ENCODE measurements at places on chromosomes 16 and 17.
A peak's percentile ranks its signal among the peaks of the same experiment; 100 is the strongest.

DNA sequence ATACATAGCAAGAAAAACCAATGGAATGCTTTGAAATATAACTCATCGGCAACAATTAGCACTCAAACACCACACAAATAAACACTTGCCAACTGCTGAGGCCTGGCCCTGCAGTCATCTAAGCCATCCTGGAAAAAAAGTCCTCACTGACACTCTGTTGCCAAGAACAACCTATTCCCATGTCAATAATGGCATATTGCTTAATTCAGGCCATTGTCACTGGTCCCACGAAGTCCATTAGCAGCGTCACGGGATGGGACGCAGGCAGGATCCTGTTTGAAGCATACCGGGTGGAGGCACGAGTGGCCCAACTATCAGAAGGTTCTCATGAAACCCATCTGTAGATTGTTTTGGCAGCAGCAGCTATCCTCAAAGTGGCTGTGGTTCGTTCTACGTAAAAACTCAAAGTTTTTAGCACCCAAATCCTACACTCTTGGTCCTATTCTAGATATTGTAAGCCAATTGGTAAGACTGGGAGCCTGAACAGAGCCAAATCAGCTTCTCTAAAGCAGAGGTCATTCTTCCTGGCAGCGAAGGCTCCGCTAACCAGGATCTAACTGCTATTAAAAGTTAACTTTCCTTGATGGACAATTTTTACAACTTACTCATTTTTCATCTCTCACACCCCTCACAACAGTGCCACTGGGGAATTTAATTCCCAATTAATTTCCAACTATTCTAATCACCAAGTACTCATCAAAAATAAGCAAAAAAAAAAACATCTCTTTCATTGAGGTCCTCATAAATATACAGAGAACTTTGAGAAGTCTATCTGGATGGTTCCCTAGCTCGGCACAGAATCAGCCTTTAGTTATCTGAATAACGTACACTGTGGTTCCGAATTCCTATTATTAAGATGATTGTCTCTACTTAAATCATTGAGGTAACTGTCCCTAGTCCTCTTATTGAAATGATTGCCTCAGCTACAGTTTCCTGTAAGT, 91.5 kb downstream of the ZFHX3 start:
- DNase-seq: no peak

DNA sequence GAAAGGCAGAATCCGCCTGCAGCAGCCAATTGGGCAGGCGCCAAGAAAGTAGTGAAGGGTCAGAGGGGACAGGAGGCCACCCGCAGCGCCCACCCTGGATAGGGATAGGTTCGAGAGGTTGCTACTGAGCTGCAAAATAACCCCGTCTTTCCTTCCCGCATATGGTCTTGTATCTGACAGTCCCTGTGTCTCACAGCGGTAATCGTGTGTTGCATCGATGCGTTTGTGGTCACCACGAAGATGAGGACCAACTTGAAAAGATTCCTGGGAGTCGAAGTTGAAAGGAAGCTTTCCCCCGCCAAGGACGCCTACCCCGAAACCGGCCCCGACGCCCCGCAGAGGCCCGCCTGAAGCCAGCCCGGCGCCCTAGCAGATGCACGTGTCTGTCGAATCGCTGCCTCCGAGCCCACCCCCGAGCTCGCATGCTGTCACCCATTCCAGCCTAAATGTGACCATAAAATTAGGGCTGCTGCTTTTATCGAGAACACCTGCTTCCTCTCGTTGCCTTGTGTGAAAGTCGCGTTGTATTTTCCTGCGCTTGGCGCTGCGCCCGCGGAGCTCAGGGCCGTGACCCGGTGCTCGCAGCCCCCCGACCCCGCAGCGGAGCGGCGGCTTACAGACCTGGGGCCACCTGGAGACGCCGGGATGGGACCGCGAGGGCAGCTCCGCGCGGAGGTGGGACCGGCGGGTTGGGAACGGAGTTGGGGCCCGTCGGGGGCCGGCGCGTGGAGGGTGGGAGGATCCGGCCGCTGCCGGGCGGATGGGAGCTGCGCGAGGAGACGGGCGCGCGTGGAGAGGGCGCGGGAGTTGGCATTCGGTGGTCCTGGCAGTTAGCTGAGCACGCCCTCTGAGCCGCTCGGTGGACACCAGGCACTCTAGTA, at the start of gene CMTM2:
Gene CMTM2 (plus strand): TSS at position 813 of the 881 bp plus-strand sequence. CDS start 145 bp downstream, outside the sequence.
- peak; percentile 49 for DNase-seq

- no peak for DNase-seq
Measured at GRCh38 chr17:4863321-4863720, 30.2 kb downstream of the MINK1 start.

DNA sequence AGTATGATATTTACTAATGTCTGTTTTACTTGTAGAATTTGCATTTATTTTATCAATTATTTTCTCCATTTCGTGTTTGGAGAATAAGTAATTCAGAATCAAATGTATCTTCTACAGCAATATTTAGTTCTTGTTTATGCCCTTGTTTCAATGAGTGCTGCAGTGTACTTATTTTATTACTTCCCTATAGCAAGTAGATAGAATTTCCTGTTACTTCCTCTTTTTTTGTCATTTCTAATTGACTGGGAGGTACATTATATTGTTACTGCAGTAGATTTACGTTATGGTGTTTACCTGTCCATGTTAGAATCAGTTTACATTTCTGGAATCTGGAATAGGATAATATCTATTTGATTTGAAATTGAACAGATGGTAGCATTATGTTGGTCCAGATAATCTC, 71.2 kb downstream of the OMG start:
- DNase-seq: peak; percentile 49
